H54 (cell line): ENCODE measurements at places on chromosomes 13 and 19.

DNA sequence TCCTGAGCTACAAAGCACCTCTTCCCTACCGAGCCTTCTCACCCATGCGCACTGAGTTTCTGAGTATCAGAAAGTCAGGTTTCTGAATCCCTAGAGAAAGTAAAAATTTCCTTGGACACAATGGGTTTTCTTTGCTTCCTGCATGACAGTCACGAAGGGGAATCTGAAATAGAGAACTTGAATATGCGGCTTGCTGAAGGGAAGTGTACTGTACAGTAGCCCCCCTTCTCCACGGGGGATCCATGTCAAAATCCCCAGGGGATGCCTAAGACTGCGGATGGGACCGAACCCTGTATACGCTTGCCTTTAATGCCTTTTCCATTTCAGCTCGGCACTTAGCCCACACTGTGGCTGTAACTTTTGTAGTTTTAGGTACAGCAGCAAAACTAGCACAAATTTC is 107.9 kb downstream of the GGACT start:
- no peak for DNase-seq

DNA sequence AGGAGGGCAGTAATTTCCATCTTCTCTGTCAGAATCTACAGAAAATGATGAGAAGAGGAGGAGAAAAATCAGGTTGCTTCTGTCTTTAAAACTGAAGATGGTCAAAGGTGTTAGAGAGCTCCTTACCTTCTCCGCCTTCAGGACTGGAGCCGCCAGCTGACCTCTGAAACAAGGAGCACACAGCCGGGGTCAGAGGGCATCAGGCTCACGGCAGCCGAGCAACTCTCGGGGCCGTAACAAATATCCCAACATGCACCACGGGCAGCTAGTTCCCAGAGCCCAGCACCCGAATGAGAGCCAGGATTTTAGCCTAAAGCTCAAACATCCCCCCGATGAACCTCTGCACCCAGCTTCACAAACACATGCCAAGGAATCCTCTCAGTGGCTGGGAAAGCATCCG is 27.6 kb downstream of the CAPS start:
- DNase-seq: no peak

- DNase-seq: no peak
These were observed 6.5 kb downstream of the TRIP10 start for GRCh38 chr19:6745965-6746364.

DNA sequence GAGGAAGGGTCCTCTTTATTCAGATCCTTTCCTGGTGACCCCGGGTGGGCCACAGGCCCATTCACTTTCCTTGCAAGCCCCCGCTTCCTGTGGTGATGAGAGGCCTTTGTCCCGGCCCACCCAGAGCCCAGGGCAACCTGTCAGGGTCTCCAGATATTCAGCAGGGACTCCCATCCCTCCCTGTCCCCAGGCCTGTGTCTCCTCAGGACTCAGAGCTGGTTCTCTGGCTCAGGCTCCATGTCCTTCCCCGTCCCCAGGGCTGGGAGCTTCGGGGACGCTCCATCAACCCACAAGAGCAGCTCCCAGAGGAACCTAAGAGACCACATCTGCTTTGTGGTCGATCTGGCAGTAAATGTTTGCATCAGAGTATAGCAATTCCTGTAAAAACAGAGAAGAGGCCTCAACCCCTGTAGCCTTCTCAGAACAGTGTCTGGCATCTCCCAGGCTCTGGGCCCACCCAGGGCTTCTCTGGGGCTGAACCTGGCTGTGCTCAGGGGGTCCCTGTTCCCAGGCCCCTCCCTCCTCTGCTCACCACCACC is 7.8 kb downstream of the CEACAM4 start:
- no peak for DNase-seq

GRCh38 chr13:111844682-111845081 is 222.3 kb upstream of the SOX1 start:
- DNase-seq: no peak

DNA sequence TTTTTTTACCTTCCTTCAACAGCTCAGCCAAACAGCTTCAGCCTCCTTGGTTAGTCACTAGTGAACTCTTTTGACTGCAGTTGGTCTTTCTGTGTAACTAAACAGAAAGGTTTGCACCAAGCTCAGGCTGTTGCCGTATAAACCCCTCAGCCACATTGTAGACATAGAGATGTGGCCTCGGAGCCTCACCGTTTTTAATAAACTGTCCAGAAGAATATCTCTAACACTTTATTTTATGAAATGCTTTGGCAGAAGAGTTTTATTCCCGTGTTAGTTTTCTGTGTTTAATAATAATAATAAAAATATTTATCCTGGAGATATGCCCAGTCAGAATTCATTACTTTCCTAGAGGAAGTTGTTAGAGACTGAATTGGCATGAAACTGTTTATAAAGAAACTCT is 171.7 kb upstream of the MAB21L1 start:
- DNase-seq: no peak

DNA sequence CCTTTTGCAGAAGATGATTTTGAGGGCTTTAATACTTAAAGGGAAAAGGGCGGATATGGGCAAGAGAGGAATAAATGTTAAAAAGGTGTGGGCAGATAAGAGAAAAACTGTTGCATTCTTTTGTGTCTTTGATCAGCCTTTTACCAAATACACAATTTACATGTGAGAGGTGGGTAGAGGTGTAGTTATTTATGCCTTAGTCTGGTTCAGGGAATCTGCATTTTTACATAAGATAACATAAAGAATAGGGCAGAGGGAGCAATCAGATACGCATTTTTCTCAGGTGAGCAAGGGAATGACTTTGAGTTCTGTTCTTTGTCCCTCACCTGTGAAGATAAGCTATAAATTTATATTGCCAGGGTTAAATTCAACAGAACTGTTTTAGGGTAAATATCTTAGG is 708.4 kb upstream of the SLITRK1 start:
- DNase-seq: no peak

GRCh38 chr13:23551213-23552008 is 18.8 kb upstream of the TNFRSF19 start:
- DNase-seq: no peak
